ENCODE measurements at places on chromosomes 16 and 17.

GRCh38 chr17:67074781-67075180 is 30.4 kb downstream of the CACNG1 start:
- DNase-seq = no peak

- no peak for DNase-seq
Observed at GRCh38 chr17:50764734-50765149, 2.6 kb downstream of the ANKRD40CL start.

DNA sequence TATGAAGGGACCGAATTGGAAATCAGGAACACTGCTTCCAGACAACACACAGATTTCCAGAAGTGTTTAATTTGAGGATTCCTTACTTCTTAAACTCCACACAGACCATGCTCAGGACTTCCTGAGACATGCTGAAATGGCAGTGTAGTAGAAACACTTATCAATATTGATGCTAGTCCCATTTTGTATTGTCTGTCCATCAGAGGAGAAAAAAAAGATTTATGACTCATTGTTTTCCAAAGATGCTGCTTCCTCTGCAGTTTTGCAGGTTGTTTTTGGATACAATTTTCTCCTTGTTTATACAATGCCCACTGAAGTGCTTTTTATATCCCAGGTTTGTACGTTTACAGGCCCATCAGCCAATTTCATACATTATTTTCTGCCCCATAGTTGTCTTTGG is 68.3 kb upstream of the TANC2 start:
- no peak for DNase-seq

DNA sequence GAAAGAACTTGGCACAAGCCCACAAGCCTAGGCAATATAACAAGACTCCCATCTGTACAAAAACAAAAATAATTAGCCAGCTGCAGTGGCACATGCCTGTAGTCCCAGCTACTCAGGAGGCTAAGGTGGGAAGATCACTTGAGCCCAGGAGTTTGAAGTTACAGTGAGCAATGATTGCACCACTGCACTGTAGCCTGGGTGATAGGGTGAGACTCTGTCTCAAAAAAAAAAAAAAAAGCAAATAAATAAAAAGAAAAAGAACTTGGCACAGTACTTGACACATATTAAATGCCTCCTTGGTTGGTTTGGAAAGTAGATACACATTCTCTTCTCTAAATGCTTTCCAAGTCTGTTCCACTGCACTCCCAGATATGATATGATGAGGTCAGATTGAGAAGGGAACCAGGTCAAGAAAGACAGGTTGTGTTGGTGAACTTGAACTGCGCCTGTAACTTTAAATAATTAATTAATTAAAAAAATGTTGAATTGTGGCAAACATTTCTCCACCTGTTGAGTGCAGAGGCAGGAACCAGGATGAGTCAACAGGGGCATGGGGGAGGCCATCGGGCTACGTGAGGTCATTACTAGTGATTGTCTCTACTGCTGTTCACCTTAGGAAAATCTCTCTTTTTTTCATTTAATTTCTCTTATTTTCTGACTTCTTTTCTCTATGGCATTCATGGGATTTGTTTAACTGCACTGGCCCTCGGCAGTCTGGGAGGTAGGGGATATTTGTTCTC is 25.9 kb upstream of the EFCAB13 start:
- DNase-seq = no peak

GRCh38 chr16:18945233-18945632 is 19.0 kb upstream of the SMG1 start:
- DNase-seq = no peak

DNA sequence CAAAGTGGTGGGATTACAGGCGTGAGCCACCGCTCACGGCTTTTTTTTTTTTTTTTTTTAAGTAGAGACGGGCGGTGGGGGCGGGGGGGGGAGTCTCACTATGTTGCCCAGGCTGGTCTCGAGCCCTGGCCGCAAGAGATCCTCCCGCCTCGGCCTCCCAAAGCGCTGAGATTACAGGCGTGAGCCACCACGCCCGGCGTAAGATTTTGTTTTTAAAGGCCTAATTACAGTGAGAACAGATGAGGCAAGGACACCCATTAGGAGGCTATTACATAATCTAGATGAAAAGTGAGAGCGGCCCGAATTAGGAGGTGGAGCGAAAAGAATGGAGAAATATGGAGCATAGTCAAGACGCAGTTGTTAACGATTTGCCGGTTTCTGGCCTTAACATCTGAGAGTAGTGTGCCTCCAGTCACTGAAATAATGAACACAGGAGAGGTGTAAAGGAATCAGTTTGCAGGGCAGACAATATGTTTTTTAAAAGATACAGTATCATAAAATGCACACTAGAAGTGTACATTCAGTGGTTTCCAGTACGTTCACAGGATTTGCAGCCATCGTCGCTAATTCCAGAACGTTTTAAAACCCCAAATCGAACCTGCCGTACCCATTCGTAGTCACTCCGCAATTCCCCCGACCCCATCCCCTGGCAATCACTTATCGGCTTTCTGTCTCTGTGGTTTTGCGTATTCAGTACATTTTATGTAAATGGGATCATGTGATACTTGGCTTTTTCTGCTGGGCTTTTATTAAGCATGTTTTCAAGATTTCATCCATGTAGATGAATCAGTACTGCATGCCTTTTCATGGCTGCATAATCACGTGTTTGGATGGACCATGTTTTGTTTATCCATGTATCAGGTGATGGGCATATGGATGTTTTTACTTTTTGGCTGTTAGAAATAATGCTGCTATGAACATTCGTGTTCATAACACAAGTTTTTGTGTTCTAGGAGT is 1.4 kb upstream of the SLX4 start:
- DNase-seq = no peak

DNA sequence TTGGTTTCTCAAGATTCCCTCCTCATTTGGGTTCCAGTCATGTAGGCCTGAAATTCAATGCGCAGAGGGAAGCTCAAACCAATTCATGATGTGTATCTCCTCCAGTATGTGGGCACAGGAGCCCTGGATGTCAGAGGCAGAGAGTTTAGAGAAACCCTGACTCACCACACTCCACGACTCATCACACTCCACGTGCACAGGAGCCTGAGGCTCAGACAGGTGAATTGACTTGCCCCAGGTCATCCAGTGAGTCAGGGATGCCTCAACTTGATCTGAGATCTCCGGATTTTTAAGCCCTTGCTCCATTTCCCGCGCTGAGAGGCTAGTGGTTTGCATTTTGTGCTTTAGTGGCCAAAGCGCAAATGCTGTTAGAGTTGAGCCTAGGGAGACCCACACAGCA is 183.9 kb downstream of the HAPSTR1 start:
- DNase-seq = no peak

- DNase-seq = peak; percentile 41
Observed at GRCh38 chr17:17971431-17972125, 622 bp downstream of the TOM1L2 start.

GRCh38 chr17:49252148-49252695 is 21.6 kb upstream of the PHOSPHO1 start:
- peak; percentile 47 for DNase-seq

- DNase-seq = no peak
Observed at GRCh38 chr17:34299956-34300577, 14.5 kb downstream of the CCL11 start.

GRCh38 chr16:3608069-3608468 is 3.3 kb downstream of the SLX4 start:
- DNase-seq = no peak

GRCh38 chr16:53817812-53818550 is 114.0 kb downstream of the FTO start:
- DNase-seq = no peak

DNA sequence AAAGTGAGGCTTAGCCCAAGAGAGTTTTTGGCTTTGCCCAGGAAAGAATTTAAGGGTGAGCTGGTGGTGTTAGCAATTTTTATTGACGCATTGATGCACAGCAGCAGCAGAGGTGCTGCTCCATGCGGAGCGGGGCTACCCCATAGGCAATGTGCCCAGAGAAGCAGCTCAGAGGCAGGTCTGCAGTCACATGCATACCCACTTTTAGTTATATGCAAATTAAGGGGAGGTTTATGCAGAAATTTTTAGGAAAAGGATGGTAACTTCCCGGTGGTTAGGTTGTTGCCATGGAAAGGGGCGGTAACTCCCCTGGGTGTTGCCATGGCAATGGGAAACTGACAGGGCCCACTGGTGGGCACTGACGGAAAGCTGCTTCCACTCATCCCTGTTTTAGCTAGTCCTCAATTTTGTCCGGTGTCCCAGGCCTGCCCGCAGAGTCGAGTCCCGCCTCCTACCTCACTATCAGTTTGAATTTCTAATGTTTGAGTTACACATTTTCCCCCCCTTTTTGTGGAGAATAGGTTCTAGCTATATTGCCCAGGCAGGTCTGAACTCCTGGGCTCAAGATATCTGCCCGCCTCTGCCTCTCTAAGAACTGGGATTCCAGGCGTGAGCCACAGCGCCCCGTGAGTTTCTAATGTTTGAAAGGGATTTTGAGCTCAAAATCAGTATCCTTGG is 10.4 kb upstream of the GJD3 start:
- no peak for DNase-seq

- DNase-seq = no peak
Observed at GRCh38 chr16:10920726-10921427, 21.4 kb downstream of the DEXI start.

GRCh38 chr17:14701886-14702285 is 401.0 kb downstream of the HS3ST3B1 start:
- DNase-seq = no peak

DNA sequence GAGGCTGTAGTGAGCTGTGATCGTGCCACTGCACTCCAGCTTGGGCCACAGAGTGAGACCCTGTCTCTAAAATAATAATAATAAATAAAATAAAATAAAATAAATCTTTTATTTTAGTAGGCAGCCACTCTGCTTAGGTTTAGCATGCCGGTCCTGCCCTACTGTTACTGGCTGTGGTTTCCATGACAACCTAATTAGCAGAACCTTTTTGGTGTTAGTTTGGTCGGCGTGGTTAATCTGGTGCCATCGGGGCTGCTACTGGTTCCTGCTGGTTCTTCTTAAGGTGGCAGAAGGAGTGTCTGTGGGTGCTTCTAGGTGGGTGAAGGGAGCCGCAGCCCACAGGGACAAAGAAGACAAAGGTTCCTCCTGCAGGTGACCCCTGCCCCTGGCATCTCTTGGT is 37.8 kb upstream of the CBX4 start:
- no peak for DNase-seq

DNA sequence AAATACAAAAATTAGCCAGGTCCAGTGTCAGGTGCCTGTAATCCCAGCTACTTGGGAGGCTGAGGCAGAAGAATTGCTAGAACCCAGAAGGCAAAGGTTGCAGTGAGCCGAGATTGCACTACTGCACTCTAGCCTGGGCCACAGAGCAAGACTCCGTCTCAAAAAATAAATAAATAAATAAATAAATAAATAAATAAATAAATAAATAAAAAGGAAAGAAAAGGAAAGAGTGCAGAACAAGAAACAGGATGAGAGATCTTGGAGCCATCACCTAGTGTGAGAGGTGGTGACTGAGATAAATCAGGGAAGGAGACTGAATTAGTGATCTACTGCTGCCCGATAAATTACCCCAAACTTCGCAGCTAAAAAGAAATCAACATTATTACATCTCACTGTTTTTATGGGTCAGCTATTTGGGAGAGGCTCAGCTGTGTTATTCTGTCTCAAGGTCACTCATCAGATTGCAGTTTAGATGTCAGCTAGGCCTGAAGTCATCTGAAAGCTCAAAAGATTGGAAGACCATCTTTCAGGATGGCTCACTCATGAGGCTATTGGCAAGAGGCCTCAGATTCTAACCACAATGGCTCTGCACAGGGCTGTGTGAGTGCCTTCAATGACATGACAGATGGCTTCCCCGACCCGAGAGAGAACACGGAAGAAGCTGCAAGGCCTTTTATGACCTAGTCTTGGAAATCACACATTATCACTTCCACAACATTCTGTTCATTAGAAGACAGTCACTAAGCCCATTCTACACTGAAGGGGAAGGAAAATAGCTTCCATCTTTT is 66.4 kb downstream of the CMC2 start:
- DNase-seq = no peak

DNA sequence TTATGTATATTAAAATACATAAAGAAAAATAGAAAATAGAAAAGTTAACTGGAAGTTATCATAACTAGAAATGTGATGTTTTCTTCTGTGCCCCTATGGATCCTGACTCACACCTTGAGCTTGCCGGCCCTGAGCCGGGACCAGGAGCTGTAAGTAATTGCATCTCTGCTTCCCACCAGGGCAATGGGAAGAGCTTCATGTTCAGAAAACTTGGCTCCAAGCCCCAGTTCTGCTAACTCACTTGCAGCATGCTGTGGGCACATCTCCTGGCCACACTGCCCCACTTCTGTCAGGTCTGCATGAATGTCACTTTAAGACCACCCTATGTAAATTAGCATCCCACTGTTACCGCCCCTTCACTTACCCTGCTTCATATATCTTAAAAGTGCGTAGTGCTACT is 37.2 kb downstream of the GNAO1 start:
- no peak for DNase-seq

DNA sequence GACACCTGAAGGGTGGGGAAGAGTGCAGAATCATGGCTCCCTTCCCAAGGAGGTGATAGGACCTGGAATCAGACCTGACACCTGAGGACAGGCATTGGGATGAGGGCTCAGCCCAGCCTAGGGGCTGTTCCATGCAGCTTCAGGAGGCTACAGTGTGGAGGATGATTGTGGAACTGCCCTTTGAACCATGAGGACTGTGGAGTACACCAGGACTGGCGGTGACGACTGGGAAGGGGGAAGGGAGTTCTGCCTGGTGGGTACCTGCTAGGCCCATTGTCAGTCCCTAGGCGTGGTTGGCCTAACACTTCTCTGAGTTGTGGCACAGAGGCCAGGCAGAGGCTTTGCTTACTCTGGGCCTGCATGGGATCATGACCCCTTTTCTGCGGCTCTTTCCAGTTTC is 76.1 kb downstream of the MPRIP start:
- no peak for DNase-seq

- no peak for DNase-seq
Observed at GRCh38 chr17:10091046-10091445, 107.4 kb downstream of the GAS7 start.

- no peak for DNase-seq
Observed at GRCh38 chr17:77809814-77810213, 148.7 kb upstream of the TNRC6C start.

GRCh38 chr16:75229172-75230031 is 10.6 kb downstream of the CTRB1 start:
- DNase-seq = no peak

DNA sequence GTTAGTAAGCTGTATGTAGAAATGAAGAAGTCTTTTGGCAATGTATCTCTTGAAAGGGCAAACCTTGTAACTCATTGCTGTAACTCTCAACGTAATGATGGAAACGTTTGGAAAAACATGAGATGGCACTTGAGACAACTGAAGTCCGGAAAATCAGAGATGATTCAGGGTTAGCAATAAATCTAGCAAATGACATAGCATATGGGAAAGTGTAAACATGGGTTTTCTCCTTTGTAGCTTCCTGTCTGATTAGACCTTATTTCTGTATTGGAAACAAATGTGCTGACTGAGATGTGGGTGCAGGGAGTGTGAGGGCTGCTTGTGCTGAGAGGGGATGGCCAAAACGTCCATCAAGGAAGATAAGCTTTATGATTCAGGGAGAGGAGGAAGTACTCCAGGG is 110.7 kb upstream of the FAM20A start:
- no peak for DNase-seq

- DNase-seq = no peak
Observed at GRCh38 chr17:78271419-78272170, 40.2 kb downstream of the TMEM235 start.

GRCh38 chr17:55089256-55089655 is 120.7 kb downstream of the STXBP4 start:
- DNase-seq = no peak

- DNase-seq = no peak
Observed at GRCh38 chr17:39953471-39953888, 9.3 kb upstream of the GSDMA start.

GRCh38 chr17:81388612-81389367 is 6.5 kb upstream of the BAHCC1 start:
- DNase-seq = no peak

Data from SW480 (cell line).